DND-41 (cell line): ENCODE measurements at places on chromosomes 7 and 10.

DNA sequence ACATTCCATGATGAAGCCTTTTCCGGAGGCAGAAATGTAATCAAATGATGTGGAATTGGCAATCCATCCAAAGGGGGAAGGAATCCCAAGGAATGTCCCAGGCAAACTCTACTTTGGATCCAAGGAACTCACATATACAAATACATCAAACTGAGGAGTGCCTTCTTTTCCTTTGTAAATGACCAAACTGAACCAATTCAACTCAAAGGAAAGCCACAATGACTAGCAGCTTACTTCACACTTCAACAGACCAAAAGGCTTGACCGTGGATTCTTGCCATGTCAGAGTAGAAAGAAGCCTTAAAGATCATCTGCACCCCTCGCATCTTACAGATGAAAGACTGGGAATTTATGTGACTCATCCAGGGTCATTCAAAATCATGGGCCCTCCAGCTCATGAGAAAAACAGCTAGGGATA, 79.7 kb upstream of the MACROH2A2 start:
- H3K27me3 ChIP-seq = peaks cover 28% of the 10 kb centered on the region
- DNase-seq = no peak
- H3K36me3 ChIP-seq = no peaks in the 10 kb centered on the region

DNA sequence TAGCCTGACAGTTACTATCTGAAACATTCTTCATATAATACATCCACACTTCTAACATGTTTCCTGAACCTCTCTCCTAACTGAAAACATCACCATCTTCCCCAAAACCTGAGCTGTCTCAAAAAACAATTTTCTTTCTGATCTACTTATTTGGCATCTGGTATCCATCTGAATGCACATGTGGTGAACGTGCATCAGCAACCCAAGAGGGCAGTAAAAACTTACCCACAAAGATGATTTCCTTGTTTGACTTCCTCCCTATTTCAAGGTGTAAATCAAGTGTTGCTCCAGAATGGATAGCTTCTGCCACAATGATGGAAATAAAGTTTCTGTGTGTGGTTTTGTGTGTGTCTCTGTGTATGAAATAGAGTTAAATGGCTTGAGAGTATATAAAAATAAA, 500.4 kb downstream of the MAGI2 start:
- H3K4me3 ChIP-seq = no peak overlapping the region
- H3K27me3 ChIP-seq = no peaks in the 10 kb centered on the region
- DNase-seq = no peak
- no peak overlapping the region for H3K27ac ChIP-seq
- no peaks in the 10 kb centered on the region for H3K4me1 ChIP-seq

GRCh38 chr7:44534501-44534900, 6.6 kb downstream of the NPC1L1 start:
- H3K4me1 ChIP-seq = no peaks in the 10 kb centered on the region
- no peak overlapping the region for H3K27ac ChIP-seq
- no peaks in the 10 kb centered on the region for H3K36me3 ChIP-seq
- H3K27me3 ChIP-seq = no peaks in the 10 kb centered on the region
- H3K4me3 ChIP-seq = no peak overlapping the region

DNA sequence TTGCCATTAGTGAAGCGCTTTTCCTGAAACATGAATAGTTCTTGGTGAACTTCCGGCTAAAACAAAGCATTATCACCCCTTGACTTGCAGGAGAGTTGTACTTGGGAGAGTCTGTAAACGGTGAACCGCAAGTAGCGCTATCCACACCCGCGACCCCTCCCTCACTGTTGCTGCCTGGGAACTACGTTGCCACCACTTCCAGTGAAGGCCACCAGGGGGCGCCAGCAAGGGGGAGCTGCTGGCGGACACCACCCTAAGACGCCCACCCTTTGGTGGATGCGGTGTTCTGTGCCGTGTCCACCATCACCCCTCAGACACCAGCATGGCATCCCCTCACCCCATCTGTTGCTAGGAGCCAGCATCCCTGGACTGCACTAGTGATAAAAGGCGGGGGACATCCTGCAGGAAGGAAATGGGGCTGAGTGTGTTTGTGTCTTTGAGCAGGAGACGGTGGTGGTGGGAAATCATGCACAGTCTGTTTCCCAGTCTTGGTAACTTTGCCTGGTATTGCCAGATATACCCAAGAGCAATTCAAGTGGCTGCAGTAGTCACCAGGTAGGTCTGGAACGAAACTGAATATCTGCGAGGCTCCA, 298.2 kb downstream of the FRMD4A start:
- H3K4me1 ChIP-seq = no peaks in the 10 kb centered on the region
- H3K4me3 ChIP-seq = no peak overlapping the region
- no peaks in the 10 kb centered on the region for H3K36me3 ChIP-seq
- no peak overlapping the region for H3K27ac ChIP-seq

DNA sequence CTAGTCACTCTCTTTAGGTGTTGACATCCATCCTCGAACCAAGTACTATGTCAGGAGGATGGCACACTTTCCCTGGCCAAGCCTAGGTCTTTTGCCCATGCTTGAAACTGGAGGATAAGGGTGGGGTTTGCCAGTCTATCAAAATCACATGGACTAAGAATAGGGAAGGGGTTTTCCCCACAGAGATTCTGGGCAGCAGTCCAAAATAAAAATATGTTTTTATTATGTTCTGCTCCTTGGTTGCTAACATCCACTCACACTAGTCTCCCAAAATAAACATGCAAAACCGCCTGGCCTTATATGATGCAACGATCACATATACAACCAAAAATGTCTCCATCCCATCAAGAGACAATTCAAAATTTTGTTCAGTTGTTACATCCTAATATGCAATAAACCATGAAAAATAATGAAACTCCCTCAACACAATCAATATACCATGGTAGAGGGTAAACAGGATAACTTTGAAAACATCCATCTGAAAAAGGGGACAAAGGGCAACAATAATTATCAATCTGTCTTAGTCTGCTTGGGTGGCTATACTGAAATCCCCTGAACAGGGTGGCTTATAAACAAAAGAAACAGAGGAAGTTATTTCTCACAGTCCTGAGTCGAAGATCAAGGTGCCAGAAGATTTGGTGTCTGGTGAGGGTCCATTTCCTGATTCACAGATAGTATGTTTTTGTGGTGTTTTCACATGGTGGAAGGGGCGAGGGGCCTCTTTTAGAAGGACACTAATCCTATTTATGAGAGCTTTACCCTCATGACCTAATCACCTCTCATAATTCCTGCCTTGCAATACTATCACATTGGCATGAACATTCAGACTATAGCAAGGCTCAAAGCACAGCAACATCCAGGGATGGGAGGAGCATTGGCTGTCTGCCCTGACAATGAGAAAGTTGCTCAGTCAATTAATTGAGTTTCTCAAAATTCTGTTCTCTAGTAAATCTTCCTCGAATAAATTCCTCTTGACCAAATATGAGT, 159.3 kb downstream of the ETV1 start:
- no peaks in the 10 kb centered on the region for H3K27me3 ChIP-seq
- H3K4me1 ChIP-seq = no peaks in the 10 kb centered on the region
- no peak overlapping the region for H3K4me3 ChIP-seq
- no peaks in the 10 kb centered on the region for H3K36me3 ChIP-seq

GRCh38 chr7:98354511-98355249, 46.2 kb downstream of the BAIAP2L1 start:
- H3K4me1 ChIP-seq = no peaks in the 10 kb centered on the region
- H3K4me3 ChIP-seq = no peak overlapping the region
- DNase-seq = no peak
- H3K27me3 ChIP-seq = no peaks in the 10 kb centered on the region
- no peaks in the 10 kb centered on the region for H3K36me3 ChIP-seq
- no peak overlapping the region for H3K27ac ChIP-seq

- no peak overlapping the region for H3K27ac ChIP-seq
- no peaks in the 10 kb centered on the region for H3K4me1 ChIP-seq
- H3K36me3 ChIP-seq = no peaks in the 10 kb centered on the region
These were observed 72.1 kb downstream of the ARMC3 start for GRCh38 chr10:22999942-23000341.

DNA sequence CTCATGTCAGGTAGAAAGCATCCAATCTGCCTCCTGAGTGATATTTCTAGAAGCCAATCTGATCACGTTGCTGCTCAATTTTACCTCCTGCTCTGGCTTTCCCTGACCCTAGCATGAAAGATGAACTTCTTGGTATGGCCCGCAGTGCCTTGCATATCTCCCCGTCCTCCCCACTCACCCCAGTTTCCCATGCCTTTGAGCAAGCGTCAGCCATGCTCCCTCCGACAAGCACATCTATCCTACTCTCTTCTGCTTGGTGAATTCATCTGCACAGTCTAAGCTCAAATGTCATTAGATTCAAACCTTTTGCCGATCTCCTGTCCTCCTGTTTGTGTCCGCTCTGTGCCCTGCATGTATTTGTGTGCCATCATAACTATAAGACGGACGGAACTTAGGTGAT, 6.2 kb upstream of the TBXAS1 start:
- no peak overlapping the region for H3K4me3 ChIP-seq
- H3K36me3 ChIP-seq = no peaks in the 10 kb centered on the region
- no peaks in the 10 kb centered on the region for H3K4me1 ChIP-seq
- H3K27me3 ChIP-seq = peaks cover 12% of the 10 kb centered on the region
- DNase-seq = no peak

- no peaks in the 10 kb centered on the region for H3K27me3 ChIP-seq
- H3K27ac ChIP-seq = no peak overlapping the region
- no peaks in the 10 kb centered on the region for H3K4me1 ChIP-seq
- H3K4me3 ChIP-seq = no peak overlapping the region
- DNase-seq = no peak
These were observed 20.5 kb downstream of the MPP7 start for GRCh38 chr10:28282336-28282735.

DNA sequence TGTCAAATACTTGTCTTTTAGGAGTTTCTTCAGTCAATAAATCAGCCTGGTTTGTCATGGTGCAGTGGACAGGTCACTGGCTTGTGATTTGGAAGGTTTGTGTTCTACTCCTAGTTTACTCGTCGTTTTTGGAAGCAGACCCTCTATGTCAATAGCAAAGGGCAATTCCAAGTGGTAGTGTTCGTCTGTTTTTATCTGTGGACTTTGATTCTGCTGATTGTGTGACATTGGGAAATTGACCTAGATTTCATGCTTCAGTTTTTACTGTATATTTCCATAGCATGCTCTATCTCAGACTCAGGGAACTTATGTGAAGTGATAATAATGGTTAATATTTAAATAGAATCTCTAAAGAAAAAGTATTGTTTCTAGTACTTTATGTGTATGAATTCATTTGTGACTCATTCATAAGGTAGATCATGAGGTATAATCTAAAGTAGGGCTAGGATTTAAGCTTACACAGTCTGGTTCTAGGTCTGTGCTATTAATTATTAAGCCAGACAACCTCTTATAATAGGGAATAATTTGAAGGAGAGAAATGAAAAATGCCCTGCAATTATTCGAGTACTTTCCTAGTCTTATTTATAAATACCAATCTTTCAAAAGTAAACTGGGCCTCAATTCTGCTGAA, 198.1 kb downstream of the REEP3 start:
- H3K27ac ChIP-seq = no peak overlapping the region
- H3K4me1 ChIP-seq = no peaks in the 10 kb centered on the region
- peaks cover 29% of the 10 kb centered on the region for H3K27me3 ChIP-seq
- H3K36me3 ChIP-seq = no peaks in the 10 kb centered on the region
- no peak for DNase-seq
- H3K4me3 ChIP-seq = no peak overlapping the region
